ENCODE measurements at places on chromosomes 7 and 10. TPM values are rescaled to one million over a fixed set of nuclear protein-coding genes. Genes with fewer than 3 reads are reported as not detected.

DNA sequence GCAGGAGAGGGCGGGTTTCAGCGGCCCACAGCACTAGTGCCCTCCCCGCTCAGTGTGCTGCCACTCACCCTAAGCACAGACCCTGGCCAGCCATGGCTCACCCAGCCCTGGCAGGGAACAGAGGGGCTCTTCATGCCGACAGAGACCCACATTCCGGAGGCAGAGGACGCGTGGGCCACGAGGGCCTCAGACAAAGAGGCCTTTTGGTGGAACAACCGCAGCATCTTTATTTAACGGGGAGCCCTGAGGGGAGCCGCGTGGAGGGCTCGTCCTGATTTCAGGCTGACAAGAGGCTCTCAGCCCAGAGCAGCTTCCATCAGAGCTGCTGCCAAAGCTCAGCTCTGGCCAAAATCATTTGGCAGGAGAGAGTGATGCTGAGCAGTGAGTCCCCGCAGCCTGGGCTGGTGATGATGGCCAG lies 127.8 kb downstream of the SH3PXD2A start:
- no peak for DNase-seq

DNA sequence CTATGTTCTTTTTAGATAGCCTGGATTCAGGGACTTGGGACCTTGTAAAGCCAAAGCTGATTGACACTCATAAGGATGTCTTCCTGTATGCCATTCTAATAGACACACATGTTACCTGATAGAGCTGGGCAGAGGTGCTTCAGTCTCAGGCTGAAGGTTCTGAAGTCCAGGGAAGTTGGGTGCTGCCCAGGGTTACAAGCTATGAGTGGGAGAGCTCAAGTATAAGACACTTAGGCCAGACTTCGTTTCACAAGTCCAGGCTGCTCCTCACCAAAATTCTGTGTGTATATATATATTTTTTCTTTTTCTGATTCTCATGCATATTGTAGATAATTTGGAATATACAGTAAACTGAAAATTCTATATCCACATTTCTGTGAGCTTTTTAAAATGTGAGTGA lies 144.2 kb downstream of the HDAC9 start:
- DNase-seq, result no peak

GRCh38 chr7:55242613-55243012 lies 122.5 kb upstream of the LANCL2 start:
- DNase-seq, result no peak

DNA sequence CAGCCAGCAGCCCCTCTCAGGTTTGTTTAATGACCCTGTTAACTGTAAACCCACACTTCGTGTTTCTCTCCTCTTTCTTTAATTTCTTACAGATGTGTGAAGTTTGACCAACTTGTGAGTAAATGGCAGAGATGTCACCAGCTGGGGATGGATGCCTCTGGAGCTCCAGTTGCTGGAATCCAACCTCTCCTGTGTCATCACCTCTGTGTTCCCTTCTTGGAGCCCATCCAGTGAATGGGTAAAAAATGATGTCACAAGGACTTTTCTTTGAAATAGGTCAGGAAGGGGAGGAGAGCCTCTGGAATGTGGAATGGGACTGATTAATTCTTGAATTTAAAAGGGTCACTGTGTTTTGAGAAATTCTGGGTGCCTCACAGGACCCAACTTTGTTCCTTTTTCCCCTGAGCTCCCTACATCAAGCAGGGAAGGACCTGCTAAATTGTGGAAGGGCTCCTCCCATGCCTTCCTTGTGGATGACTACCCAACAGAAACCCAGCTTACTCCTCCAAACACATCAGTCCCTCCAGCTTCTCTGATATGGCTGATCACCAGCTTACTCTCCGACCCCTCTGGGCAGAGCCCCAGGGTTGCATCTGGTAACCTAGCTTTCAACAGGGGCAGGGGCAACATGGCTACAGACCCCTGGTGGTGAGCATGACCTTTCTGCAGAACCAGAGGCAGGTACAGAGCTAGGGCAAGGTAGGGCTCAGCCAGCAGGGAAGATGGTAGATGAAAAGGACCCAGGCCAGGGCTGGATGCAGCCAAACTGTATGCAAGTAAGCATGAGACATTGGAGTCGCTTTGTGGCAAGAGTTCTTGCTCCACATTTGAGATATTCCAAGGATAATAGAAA lies 67.5 kb downstream of the STRA8 start:
- DNase-seq, result no peak

GRCh38 chr10:61878740-61879068 lies 22.8 kb upstream of the ARID5B start:
- DNase-seq, result no peak

The PGAM2 gene
- 0.34 TPM for total RNA-seq

The MOGAT3 gene
- not detected for total RNA-seq

The CRTAC1 gene
- not detected for total RNA-seq

Data from activated CD8-positive, alpha-beta T cell treated with anti-CD3 and anti-CD28 coated beads, Interleukin-2, amount 10 ng/mL, durations not matched to agents 7 days and 5 days (primary cell).